ENCODE measurements at places on chromosomes 6 and 20. TPM values are rescaled to one million over a fixed set of nuclear protein-coding genes. Genes with fewer than 3 reads are reported as not detected.

- no peak overlapping the region for H3K4me3 ChIP-seq
- no peak for DNase-seq
- H3K27me3 ChIP-seq, result no peaks in the 10 kb centered on the region
- no peak overlapping the region for H3K27ac ChIP-seq
- no peaks in the 10 kb centered on the region for H3K4me1 ChIP-seq
These were observed 106.3 kb downstream of the ADTRP start for GRCh38 chr6:11672256-11672655.

DNA sequence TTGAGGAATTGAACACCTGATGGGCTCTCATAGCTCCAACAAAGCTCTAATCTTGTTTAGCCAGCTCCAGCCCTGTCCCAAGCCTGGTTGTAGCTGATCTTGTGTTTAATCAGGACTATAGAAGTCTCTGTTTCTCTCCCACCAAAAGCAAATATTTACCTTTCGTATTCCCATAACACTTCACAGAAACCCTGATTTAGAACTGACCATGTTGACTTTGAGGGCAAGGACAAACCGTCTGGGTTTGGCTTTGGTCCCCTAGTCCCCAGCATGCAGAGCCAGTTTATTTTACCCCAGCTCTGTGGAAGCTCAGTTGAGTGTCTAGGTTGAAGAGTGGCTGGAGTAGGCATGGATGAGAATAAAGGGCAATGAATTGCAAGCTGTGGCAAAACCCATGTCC lies 18.0 kb upstream of the SIM1 start:
- peaks cover 11% of the 10 kb centered on the region for H3K27me3 ChIP-seq
- H3K27ac ChIP-seq, result no peak overlapping the region
- H3K4me3 ChIP-seq, result no peak overlapping the region
- H3K36me3 ChIP-seq, result no peaks in the 10 kb centered on the region

DNA sequence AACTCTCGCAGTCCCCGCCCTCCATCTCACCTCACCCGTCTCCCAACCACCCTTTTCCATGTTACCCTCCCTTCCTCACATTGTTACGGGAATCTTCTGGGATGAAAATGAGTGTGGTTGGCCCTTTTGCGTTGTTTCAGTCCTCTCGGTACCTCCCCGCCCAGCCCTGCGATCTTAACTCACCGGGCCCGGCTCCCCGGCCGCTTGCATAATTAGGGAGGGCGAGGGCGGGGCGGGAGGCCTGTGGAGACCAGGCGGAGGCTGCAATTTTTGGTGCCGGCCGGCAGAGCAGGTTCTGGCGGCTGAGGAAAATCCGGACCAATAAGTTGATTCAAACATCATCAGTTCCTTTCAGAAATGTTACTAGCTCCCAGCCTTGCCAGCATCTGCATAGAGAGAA lies 25.2 kb downstream of the TFAP2B start:
- DNase-seq, result no peak
- peaks cover 100% of the 10 kb centered on the region for H3K27me3 ChIP-seq
- no peaks in the 10 kb centered on the region for H3K36me3 ChIP-seq
- H3K27ac ChIP-seq, result no peak overlapping the region
- H3K4me1 ChIP-seq, result no peaks in the 10 kb centered on the region
- no peak overlapping the region for H3K4me3 ChIP-seq

DNA sequence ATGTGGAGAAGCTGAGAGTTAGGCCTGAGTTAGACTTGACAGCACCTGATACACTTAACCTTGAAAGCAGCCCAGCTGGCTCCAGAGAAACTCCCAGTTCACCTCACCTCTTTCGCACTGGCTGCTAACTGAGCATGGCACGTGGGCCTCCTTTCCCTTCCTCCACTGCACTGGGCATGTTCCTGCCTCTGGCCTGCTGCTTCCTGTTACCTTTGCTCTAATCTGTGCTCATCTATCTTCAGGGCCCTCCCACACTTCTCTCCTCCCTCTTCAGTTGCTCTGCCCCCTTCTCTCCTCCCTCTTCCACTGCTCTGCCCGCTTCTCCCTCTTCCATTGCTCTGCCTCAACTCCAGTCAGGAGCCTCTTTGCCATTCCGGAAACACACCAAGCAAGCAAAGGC lies 13.7 kb upstream of the UBE2V1 start:
- no peak overlapping the region for H3K27ac ChIP-seq
- no peak for DNase-seq
- H3K36me3 ChIP-seq, result peaks cover 78% of the 10 kb centered on the region
- no peaks in the 10 kb centered on the region for H3K27me3 ChIP-seq

- H3K4me1 ChIP-seq, result peaks cover 26% of the 10 kb centered on the region
- peak; percentile 75 for DNase-seq
- peak overlapping the region; percentile 86 for H3K27ac ChIP-seq
- H3K4me3 ChIP-seq, result peak overlapping the region; percentile 76
These were observed 525 bp upstream of the MAK start for GRCh38 chr6:10838794-10839333.

- no peaks in the 10 kb centered on the region for H3K4me1 ChIP-seq
- H3K36me3 ChIP-seq, result no peaks in the 10 kb centered on the region
- no peak overlapping the region for H3K4me3 ChIP-seq
These were observed 406.6 kb upstream of the EPHA7 start for GRCh38 chr6:93825950-93826349.

DNA sequence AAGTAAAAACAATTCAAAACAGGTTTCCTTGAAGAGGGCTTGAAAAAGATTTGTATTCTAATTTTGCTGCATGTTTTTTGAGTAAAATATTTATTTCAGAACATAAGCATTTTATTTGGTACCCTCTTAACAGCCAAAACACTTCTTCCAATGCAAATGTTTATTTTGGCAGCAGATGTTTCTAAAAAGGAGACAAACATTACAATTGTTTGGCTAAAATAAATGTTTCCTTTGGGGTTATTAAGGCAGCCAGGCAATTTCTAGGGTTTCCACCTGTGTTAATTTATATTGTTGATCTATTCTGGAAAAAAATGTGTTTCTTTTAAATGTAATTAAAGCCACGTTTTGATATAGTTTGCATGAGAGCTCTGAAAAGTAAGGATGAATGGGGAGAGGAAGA lies 56.6 kb downstream of the ARID1B start:
- H3K36me3 ChIP-seq, result peaks cover 16% of the 10 kb centered on the region
- no peaks in the 10 kb centered on the region for H3K27me3 ChIP-seq
- no peak overlapping the region for H3K27ac ChIP-seq
- H3K4me3 ChIP-seq, result no peak overlapping the region
- peaks cover 1% of the 10 kb centered on the region for H3K4me1 ChIP-seq
- no peak for DNase-seq

DNA sequence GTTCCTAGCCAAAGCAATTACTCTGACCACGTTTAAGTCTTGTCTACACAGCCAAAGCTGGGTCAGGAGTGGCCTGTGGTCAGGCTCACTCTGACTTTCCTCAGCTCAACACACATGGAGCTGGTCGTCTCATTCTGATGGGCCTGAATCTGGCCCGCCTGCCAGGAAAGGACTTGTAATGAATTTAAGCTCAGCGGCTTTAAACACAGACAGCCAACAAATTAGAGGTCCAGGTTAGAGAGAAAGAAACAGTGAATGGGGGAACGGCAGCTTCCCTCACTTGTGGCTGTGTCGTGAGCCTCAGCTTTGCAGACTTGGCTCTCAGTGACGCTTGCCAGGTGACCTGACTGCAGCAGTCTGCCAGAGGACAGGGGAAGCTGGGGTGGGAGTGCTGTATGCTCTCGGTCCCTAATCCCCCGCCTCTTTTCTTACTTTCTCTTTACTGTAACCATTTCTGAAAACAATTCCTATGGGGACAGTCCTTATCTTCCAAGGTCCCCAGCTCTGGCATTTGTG lies 121.9 kb upstream of the AGPAT4 start:
- no peak overlapping the region for H3K27ac ChIP-seq
- H3K27me3 ChIP-seq, result no peaks in the 10 kb centered on the region
- no peak for DNase-seq
- peaks cover 4% of the 10 kb centered on the region for H3K4me1 ChIP-seq
- no peaks in the 10 kb centered on the region for H3K36me3 ChIP-seq

GRCh38 chr20:36830791-36831691 lies 44.9 kb upstream of the TLDC2 start:
- H3K4me1 ChIP-seq, result peaks cover 12% of the 10 kb centered on the region
- H3K4me3 ChIP-seq, result no peak overlapping the region
- no peak for DNase-seq

- no peaks in the 10 kb centered on the region for H3K27me3 ChIP-seq
- no peak for DNase-seq
- no peak overlapping the region for H3K27ac ChIP-seq
- H3K4me1 ChIP-seq, result peaks cover 11% of the 10 kb centered on the region
- H3K36me3 ChIP-seq, result no peaks in the 10 kb centered on the region
These were observed 21.0 kb downstream of the KIF13A start for GRCh38 chr6:17966451-17966850.

DNA sequence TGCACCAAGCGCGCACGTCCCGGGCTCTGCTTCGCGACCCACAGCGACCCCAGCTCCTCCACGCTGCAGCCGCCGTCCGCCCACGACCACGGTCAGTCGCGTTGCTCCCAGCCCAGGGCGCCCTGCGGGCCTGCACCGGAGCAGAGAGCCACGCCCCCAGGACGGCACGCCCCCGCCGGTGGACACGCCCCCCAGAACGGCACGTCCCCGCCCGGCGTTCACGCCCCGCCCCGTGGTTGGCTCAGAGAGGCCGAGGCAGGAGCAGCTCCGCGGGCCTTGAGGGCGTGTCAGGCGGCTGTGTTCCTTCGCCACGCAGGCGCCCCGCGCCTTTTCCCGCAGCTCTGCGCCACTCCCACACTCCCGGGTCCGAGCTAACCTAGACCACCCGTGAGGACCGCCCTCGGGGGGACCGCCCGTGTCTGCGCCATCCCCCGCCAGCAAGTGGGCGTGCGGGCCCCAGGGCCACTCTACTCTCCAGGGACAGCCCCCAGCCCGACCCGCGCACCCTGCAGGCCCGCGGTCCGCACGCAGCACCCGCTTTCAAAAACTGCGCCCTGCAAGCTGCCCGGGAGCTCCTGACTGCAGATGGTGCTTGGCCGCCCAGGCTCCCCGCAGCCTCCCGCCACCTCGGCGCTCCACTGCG lies at the start of gene RNASET2:
RNASET2 (minus strand) TSS at position 107 of the 643 bp plus-strand sequence. CDS start 368 bp downstream, outside the sequence.
- H3K4me3 ChIP-seq, result peak within 1 kb of the TSS; percentile 95
- peak within 1 kb of the TSS; percentile 99 for H3K27ac ChIP-seq
- H3K27me3 ChIP-seq, result no peaks in the 10 kb centered on the region
- H3K36me3 ChIP-seq, result peaks cover 31% of the 10 kb centered on the region

- H3K27ac ChIP-seq, result no peak overlapping the region
- no peaks in the 10 kb centered on the region for H3K27me3 ChIP-seq
- H3K36me3 ChIP-seq, result no peaks in the 10 kb centered on the region
These were observed 141.1 kb upstream of the FOXQ1 start for GRCh38 chr6:1170794-1171193.

DNA sequence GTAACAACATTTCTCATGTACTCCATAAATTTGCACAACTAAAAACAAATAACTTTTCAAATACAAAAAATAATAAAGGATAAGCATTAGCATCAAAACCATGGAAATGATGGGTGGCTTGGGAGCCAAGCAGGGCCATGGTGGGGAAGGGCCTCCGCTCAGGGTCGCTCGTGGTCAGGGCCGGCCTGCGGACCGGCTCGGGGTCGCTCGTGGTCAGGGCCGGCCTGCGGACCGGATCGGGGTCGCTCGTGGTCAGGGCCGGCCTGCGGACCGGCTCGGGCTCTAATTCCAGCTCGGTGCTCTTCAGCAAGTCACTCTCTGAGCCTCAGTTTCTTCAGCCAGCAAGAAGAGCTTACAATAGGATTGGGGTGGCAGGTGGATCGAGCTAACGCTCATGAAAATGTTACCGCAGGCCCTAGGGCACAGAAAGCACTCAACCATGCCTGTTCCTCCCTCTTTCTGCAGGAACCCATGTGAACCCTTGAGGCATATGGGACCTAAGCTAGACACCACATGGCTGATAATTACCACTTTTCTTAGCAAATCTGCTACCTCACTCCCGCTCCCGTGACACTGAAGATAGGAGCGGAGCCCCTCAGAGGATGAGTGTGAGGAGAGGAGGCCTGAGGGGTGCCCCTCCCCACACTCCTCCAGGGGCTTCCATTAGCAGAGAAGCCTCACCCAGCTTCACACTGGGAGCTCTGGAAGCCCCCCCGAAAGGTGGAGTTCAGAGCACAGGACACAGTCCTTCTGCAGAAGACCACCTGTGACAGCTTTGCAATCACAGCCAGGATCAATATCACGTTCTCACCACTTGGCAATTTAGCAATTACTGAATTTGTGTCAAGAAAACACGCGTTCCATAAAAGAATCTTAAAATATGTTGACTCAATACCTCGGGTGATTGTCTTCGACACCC lies 103.0 kb downstream of the PSMB1 start:
- H3K36me3 ChIP-seq, result no peaks in the 10 kb centered on the region
- H3K27ac ChIP-seq, result no peak overlapping the region
- no peaks in the 10 kb centered on the region for H3K4me1 ChIP-seq
- peak; percentile 18 for DNase-seq
- no peak overlapping the region for H3K4me3 ChIP-seq

GRCh38 chr20:48921883-48922820 lies 641 bp downstream of the ARFGEF2 start:
- no peaks in the 10 kb centered on the region for H3K27me3 ChIP-seq
- peak overlapping the region; percentile 98 for H3K27ac ChIP-seq

DNA sequence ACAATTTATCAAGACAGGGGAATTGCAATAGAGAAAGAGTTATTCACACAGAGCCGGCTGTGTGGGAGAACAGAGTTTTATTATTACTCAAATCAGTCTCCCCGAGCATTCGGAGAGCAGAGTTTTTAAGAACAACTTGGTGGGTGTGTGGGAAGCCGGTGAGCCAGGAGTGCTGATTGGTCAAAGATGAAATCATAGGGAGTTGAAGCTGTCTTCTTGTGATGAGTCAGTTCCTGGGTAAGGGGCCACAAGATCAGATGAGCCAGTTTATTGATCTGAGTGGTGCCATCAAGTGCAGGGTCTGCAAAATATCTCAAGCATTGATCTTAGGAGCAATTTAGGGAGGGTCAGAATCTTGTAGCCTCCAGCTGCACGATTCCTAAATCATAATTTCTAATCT lies 50.0 kb upstream of the ECI2 start:
- no peak overlapping the region for H3K27ac ChIP-seq
- H3K4me1 ChIP-seq, result no peaks in the 10 kb centered on the region
- DNase-seq, result no peak
- no peak overlapping the region for H3K4me3 ChIP-seq
- H3K36me3 ChIP-seq, result no peaks in the 10 kb centered on the region

DNA sequence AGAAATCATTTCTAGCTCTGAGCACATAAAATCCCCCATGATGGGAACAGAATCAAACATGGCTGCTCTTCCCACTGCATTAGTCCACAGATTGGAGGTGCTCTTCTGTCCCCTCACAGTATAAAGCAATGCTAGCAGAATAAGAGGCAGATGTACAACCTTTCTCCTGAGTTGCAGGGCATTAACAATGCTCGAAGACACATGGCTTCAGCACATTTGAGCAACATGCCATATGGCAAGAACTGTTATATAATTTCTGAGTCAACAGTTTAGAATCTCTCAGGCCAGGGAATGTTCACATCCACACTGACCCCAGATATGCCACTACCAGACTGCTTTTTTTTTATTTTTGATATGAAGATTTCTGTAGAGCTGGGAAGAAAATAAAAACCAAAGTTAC lies 119.6 kb downstream of the KIF13A start:
- H3K36me3 ChIP-seq, result peaks cover 2% of the 10 kb centered on the region
- H3K4me1 ChIP-seq, result peaks cover 7% of the 10 kb centered on the region
- H3K4me3 ChIP-seq, result no peak overlapping the region
- H3K27me3 ChIP-seq, result no peaks in the 10 kb centered on the region
- H3K27ac ChIP-seq, result no peak overlapping the region

GRCh38 chr20:13934992-13935894 lies 55.2 kb downstream of the SEL1L2 start:
- no peaks in the 10 kb centered on the region for H3K36me3 ChIP-seq
- H3K4me3 ChIP-seq, result no peak overlapping the region
- no peaks in the 10 kb centered on the region for H3K4me1 ChIP-seq
- H3K27ac ChIP-seq, result no peak overlapping the region
- no peak for DNase-seq

The TSHZ2 gene
- polyA plus RNA-seq, result not detected

The CTSZ gene
- polyA plus RNA-seq, result 86.4 TPM

The CRISP3 gene
- polyA plus RNA-seq, result not detected

The GJA10 gene
- polyA plus RNA-seq, result not detected

The DOK5 gene
- polyA plus RNA-seq, result not detected

The CDSN gene
- not detected for polyA plus RNA-seq

The FOXC1 gene
- polyA plus RNA-seq, result not detected

The CST4 gene
- not detected for polyA plus RNA-seq
